ENCODE measurements at places on chromosomes 13 and 19.

GRCh38 chr19:5125797-5126497 is 157.0 kb downstream of the KDM4B start:
- H3K36me3 ChIP-seq = no peaks in the 10 kb centered on the region
- H3K4me3 ChIP-seq = no peak overlapping the region
- H3K27ac ChIP-seq = no peak overlapping the region
- peaks cover 30% of the 10 kb centered on the region for H3K4me1 ChIP-seq
- H3K27me3 ChIP-seq = no peaks in the 10 kb centered on the region

DNA sequence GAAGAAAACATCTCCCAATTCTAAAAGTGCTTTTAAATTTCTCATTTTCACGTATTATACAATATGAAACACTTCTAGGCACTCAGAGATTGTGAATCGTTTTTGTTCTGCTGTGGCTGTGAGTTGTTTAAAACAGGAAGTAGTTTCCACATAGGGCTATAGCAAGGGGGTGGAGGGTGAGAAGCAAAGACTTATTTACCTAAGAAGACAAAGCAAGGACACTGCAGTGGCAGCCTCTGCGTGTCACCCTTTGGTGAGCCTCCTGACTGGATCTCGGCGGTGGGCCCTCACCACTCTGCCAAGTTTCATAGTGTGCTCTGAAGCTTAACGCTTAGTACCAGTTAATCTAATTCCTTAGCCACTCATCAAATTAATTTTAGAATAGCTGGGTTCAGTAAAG is 56.8 kb downstream of the TNFSF13B start:
- no peak for DNase-seq
- H3K27me3 ChIP-seq = peaks cover 3% of the 10 kb centered on the region
- H3K4me3 ChIP-seq = no peak overlapping the region

DNA sequence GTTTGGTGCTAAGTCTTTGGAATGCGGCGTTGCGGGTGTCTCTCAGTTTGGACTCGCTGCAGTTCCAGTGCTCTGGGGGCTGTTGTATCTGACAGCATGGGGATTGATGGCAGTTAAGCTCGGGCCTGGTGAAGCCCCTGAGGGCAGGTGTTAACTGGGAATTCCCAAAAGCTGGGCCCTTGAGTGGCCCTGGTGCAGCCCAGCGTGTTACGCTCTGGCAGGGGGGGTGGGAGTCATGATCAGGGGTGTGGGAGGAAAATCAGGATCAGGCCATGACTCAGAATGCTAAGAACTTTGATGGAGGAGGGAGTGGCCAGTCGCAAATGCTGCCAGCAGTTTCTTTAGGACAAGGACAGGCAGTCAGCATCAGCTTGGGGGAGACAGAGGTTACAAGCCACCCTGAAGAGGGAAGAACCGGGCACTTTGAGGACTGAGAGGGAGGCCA is 19.6 kb downstream of the AP2A1 start:
- H3K27ac ChIP-seq = no peak overlapping the region
- no peaks in the 10 kb centered on the region for H3K4me1 ChIP-seq
- DNase-seq = no peak
- no peak overlapping the region for H3K4me3 ChIP-seq

GRCh38 chr19:34126966-34127365 is 45.3 kb upstream of the LSM14A start:
- no peak overlapping the region for H3K27ac ChIP-seq
- H3K4me1 ChIP-seq = no peaks in the 10 kb centered on the region
- H3K4me3 ChIP-seq = no peak overlapping the region
- H3K27me3 ChIP-seq = peaks cover 6% of the 10 kb centered on the region
- DNase-seq = no peak

DNA sequence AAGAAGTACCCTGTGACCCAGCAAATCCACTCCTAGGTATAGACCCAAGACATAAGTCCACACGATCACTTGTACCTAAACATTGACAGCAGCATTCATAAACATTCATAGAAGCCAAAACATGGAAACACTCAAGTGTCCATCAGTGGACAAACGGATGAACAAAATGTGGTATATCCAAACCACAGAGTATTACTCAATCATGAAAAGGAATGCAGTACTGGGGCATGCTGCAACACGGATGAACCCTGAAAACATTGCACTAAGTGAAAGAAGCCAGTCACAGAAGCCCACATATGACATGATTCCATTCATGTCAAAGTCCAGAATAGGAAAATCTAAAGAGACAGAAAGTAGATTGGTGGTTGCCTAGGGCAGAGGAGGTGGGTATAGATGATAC is 22.8 kb upstream of the CCNE1 start:
- no peak for DNase-seq
- peaks cover 3% of the 10 kb centered on the region for H3K27me3 ChIP-seq
- peaks cover 9% of the 10 kb centered on the region for H3K4me1 ChIP-seq
- no peak overlapping the region for H3K4me3 ChIP-seq

GRCh38 chr13:26628706-26629105 is 71.2 kb downstream of the WASF3 start:
- H3K27me3 ChIP-seq = no peaks in the 10 kb centered on the region
- no peak overlapping the region for H3K4me3 ChIP-seq
- no peak overlapping the region for H3K27ac ChIP-seq
- H3K4me1 ChIP-seq = no peaks in the 10 kb centered on the region
- DNase-seq = no peak

Measured in activated CD8-positive, alpha-beta memory T cell treated with anti-CD3 and anti-CD28 coated beads, Interleukin-2, amount 10 ng/mL, durations not matched to agents 7 days and 5 days (primary cell).